Left ventricle myocardium inferior (tissue), 1 donor: ENCODE measurements at places on chromosomes 7 and 10.

DNA sequence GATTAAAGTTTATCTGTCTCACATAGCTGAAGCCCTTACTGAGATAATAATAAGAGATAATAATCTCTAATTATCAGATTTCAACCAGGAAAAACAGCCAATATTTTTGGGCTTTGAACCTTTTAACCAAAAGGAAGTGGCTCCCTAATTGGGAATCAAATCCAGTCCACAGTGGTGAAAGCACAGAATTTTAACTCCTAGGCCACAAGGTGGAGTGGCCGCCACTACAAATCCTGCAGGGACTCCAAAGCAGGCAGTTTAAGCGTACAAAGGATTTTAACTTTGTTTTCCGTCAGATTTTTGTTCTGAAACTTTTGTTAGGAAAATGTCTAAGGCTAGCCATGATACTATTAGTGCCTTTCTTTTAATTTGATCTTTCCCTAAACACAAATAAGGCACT is 99.6 kb upstream of the CCNY start:
- H3K4me3 ChIP-seq, result no peak overlapping the region
- no peak for DNase-seq
- no peaks in the 10 kb centered on the region for H3K27me3 ChIP-seq
- no peaks in the 10 kb centered on the region for H3K4me1 ChIP-seq
- no peak overlapping the region for H3K27ac ChIP-seq
- H3K36me3 ChIP-seq, result no peaks in the 10 kb centered on the region

GRCh38 chr7:49774459-49775064 is 1.1 kb downstream of the VWC2 start:
- H3K36me3 ChIP-seq, result no peaks in the 10 kb centered on the region
- peaks cover 67% of the 10 kb centered on the region for H3K4me1 ChIP-seq
- peak overlapping the region; percentile 76 for H3K4me3 ChIP-seq

DNA sequence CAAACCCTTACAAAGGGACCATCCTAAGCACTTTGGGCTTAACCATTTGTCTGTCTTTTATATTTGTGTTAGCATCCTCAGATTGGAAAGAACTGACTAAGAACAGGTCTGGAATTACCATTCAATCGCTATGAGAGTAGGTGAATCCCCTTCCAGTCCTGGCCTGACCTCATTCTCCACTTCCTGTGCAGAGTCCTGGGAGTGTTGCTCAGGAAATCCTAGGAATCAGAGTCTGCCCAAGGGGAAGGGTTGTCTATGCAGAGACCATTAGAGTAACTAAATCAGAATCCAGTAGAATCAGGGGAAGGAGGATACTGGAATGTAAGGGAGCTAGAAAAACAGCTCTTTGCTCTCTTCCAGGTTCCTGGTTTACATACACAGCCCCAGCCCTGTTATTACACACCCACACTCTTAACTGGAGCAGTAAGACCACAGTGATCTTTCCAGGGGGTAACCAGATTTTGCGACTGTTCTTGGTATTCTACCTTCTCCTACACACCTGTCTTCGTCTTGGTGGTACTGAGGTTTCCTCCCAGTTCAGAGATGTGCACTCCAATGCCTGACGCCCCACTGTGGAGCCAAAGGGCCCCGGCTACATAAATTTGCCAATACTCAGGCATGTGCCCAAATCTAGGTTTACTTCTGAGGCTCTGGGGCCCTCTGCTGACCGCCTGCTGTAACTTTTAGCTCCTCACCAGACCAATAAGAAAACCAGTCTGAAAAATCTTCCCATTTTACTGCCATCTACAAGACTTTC is 103.7 kb downstream of the RNF216 start:
- no peak overlapping the region for H3K4me3 ChIP-seq
- DNase-seq, result peak; percentile 73
- H3K27me3 ChIP-seq, result no peaks in the 10 kb centered on the region
- H3K36me3 ChIP-seq, result no peaks in the 10 kb centered on the region
- peaks cover 68% of the 10 kb centered on the region for H3K4me1 ChIP-seq

GRCh38 chr7:155201325-155202087 is 96.2 kb upstream of the INSIG1 start:
- H3K4me3 ChIP-seq, result no peak overlapping the region
- peaks cover 37% of the 10 kb centered on the region for H3K27me3 ChIP-seq
- DNase-seq, result no peak
- no peaks in the 10 kb centered on the region for H3K4me1 ChIP-seq
- H3K36me3 ChIP-seq, result no peaks in the 10 kb centered on the region

GRCh38 chr7:100540073-100540723 is 1.2 kb downstream of the AGFG2 start:
- no peaks in the 10 kb centered on the region for H3K27me3 ChIP-seq
- DNase-seq, result no peak
- no peaks in the 10 kb centered on the region for H3K36me3 ChIP-seq
- peak overlapping the region; percentile 95 for H3K4me3 ChIP-seq

GRCh38 chr7:23418046-23418445 is 52.2 kb downstream of the IGF2BP3 start:
- H3K4me3 ChIP-seq, result no peak overlapping the region
- H3K4me1 ChIP-seq, result peaks cover 4% of the 10 kb centered on the region
- no peak for DNase-seq

- H3K4me1 ChIP-seq, result no peaks in the 10 kb centered on the region
- no peaks in the 10 kb centered on the region for H3K27me3 ChIP-seq
- no peak for DNase-seq
- no peak overlapping the region for H3K4me3 ChIP-seq
Measured at GRCh38 chr7:28246921-28247461, 66.4 kb upstream of the JAZF1 start.

DNA sequence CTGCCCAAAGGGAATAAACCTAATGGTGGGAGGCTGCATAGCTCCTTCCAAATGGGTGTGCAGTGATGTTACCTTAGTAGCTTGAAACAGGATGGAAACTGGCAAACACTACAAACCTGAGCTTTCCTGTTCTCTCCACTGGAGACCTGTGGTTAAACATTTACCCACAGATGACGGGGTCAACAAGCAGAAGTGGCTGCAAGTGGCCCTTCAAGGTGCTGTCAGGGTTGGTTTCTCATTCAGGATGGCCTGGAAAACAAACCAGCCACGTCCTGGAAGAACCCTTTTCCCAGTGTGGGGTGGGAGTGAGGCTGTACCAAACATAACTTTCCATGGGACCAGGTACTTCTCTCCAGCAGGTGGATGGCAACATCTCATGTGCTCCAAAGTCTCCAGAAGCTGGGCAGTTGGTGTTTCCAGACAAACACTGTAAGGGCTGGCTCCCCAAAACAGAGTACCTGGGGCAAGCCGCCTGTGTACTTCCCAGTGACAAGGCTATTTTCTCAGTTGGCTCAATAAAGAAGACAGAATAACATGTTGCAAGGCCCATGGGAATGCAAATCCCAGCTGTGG is 67.5 kb downstream of the DNAJB9 start:
- no peak overlapping the region for H3K4me3 ChIP-seq
- no peak overlapping the region for H3K27ac ChIP-seq
- no peak for DNase-seq
- H3K4me1 ChIP-seq, result no peaks in the 10 kb centered on the region
- no peaks in the 10 kb centered on the region for H3K27me3 ChIP-seq
- H3K36me3 ChIP-seq, result no peaks in the 10 kb centered on the region

- H3K27me3 ChIP-seq, result no peaks in the 10 kb centered on the region
- H3K4me1 ChIP-seq, result no peaks in the 10 kb centered on the region
- no peak overlapping the region for H3K4me3 ChIP-seq
- no peak for DNase-seq
Measured at GRCh38 chr10:80070057-80070456, 8.4 kb upstream of the TMEM254 start.

- H3K27ac ChIP-seq, result no peak overlapping the region
- no peaks in the 10 kb centered on the region for H3K36me3 ChIP-seq
Measured at GRCh38 chr7:148483515-148484308, 106.9 kb upstream of the C7orf33 start.

- no peak overlapping the region for H3K4me3 ChIP-seq
- DNase-seq, result no peak
- H3K36me3 ChIP-seq, result no peaks in the 10 kb centered on the region
- no peak overlapping the region for H3K27ac ChIP-seq
- no peaks in the 10 kb centered on the region for H3K4me1 ChIP-seq
Measured at GRCh38 chr10:4802711-4803487, 23.1 kb upstream of the AKR1E2 start.

DNA sequence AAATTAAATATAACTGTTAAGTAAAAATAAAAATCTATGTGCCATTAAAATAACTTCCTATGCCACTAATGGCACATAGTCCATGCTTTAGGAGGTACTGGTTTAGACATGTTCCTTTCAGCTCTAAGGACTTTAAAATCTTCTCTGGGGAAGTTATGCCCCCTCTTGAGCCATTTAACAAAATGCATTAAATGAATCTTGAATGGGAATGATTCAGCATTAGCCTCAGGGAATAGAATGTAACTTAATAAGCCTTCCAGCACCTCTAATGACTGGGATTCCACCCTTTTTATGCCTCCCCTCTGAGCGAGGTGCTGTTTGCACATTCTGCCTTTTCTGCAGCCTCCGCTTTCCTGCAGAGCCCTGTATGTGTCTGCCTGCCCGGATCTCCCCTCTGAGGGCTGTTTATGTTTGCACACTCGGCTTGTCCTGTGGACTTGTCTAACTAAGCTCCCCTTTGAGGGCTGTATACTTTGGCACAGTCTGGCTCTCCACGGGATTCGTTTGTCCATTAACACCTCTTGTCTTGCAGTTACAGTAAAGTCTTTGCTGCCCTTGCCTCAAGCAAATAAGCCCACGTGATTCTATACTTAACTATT is 108.4 kb upstream of the HPS1 start:
- H3K4me3 ChIP-seq, result no peak overlapping the region
- H3K27me3 ChIP-seq, result peaks cover 16% of the 10 kb centered on the region
- H3K36me3 ChIP-seq, result no peaks in the 10 kb centered on the region
- H3K27ac ChIP-seq, result no peak overlapping the region
- DNase-seq, result no peak
- H3K4me1 ChIP-seq, result no peaks in the 10 kb centered on the region

DNA sequence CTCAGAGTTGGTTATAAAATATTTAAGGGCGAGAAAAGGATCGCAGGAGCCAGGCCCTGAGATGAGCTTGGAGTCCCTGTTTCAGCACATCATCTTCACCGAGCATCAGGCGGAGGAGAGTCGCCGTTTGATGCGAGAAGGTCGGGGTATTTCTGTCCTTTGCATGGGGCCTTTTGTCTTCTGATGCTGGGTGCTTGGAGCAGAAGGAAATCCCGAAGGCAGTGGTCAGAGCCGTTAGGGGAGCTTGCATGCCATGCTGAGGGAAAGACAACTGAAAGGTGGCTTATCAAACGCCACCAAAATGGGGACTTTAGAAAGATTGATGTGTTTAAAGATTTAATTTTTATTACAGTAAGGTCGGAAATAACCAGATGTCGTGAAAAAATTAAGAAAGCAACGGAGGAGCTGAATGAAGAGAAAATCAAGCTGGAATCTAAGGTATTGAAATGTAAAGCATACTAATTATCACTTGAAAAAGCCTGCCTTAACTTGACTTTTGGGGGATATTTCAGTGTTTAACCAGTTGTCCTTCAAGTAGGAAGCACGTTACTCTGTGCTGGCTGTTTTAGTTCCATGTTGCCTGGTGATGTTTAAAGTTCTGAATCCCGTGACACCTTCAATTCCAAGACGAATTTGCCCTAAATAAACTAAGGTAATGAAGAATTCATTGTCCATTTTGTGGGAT is 845 bp downstream of the CCDC172 start:
- H3K27ac ChIP-seq, result no peak overlapping the region
- H3K4me1 ChIP-seq, result no peaks in the 10 kb centered on the region
- H3K36me3 ChIP-seq, result no peaks in the 10 kb centered on the region
- H3K27me3 ChIP-seq, result peaks cover 13% of the 10 kb centered on the region
- no peak overlapping the region for H3K4me3 ChIP-seq

DNA sequence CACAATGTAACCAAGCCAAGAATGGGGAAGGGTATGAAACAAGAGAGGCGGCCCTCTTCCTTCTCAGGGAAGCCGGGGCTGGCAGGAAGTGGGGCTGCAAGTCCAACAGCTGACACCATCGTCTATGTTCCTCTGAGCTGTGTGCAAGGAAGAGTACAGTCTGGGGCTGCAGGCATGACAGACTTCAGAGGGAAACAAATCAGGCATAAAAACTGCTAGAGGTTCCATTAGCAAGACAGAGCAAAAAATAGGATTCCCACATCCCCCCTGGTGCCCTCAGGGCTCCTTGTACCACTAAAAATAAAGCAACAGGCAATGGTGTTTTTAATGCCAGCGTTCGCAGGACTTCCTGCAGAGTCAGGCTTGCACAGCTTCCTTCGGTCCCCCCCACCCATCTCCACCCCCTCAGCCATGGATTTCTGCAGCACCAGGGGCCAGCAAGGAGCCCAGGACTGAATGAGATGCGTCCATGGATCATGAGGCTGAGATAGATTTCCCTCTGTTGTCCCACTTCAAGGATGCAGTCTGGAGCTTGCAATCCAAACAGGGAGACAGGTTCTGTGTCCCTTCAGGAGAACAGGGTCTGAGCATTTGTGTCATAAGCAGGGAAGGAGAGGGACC is 34.6 kb downstream of the KCNMA1 start:
- H3K4me1 ChIP-seq, result no peaks in the 10 kb centered on the region
- no peaks in the 10 kb centered on the region for H3K36me3 ChIP-seq
- no peak overlapping the region for H3K27ac ChIP-seq
- H3K4me3 ChIP-seq, result no peak overlapping the region
- DNase-seq, result no peak

DNA sequence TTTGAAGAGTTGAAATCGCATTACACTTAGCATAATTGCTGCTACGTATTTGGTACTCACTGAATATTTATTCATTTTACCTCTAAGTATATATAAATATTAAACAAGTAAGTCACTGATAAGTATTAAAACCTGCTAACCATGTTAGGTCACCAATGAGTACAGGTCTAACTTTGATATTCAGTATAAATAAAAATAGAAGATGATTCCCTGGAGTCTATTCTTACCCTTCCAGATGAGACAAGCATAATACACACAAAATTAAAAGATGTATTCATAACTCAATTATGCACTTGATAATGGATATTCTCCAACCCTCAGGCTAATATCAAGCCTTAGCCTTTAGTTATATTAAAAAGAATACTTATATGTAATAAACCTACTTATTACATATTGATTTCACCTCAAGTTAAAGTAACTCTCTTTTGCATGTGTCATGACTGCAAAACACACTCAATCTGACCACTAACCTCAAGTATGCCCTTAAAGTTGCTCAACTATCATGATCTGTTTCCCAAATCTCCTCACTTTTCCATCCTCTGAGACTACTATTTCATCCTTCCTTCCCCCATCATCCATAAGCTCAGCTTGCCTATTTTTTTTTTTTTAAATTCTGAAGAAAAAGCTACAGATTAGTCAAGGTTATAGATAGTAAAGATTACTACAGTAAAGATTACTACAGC is 46.8 kb downstream of the IPMK start:
- H3K27me3 ChIP-seq, result no peaks in the 10 kb centered on the region
- no peak for DNase-seq
- H3K36me3 ChIP-seq, result peaks cover 9% of the 10 kb centered on the region
- H3K4me3 ChIP-seq, result no peak overlapping the region
- peaks cover 19% of the 10 kb centered on the region for H3K4me1 ChIP-seq

- peaks cover 60% of the 10 kb centered on the region for H3K4me1 ChIP-seq
- H3K27me3 ChIP-seq, result no peaks in the 10 kb centered on the region
- H3K4me3 ChIP-seq, result peak overlapping the region; percentile 99
Measured at GRCh38 chr10:73998623-73998928, 660 bp downstream of the VCL start.
